Coronary artery (tissue), 2 donors: ENCODE measurements at places on chromosomes 5 and 9.
A peak's percentile ranks its signal among the peaks of the same experiment; 100 is the strongest.

DNA sequence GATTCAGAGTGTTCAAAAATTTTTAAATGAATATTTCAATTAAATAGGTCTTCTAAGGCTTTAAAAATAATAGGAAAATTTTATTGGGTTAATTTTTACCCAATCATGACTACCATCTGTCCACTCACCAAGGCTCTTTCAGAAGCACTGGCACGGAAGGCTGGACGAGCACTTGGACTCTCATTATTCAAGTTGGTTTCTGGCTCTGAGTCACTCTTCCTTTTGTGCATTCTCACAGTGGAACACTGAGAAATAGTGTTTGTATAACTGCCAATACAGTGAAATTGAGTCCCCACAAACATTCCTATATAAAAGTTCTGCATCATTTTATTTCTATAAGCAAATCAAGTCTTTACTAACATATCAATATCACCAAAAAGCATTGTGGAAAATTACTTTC, 1149.0 kb downstream of the EFNA5 start:
- no peak for DNase-seq

GRCh38 chr9:38048316-38048969, 20.6 kb downstream of the SHB start:
- DNase-seq: no peak

GRCh38 chr5:103904651-103905050, 342.1 kb upstream of the NUDT12 start:
- no peak for DNase-seq

DNA sequence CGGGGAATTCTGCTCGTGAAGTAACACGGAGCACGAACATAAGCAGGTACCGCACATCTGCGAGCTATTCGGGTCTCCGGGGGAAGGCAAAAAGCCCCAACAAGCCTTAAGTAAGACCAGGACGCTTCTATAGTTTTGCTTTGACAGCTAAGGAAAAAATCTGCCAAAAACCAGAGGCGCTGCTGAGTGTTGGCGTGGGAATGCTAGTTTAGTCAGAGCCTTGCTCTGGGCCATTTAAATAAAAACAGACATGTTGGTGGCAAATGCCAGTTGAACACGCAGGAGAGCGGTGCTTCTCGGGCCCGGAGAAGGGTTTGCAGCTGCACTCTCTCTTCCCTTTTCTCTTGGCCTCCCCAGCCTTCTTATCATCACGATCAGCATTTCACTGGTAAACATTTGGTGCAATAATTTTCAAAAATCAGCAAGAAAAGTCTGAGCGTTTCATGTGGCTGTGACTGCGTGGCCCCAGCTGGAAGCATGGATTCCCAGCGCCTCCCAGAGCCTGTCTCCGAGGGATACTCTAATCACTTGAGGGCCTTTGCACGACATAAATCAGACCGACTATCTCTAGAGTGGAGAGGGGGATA, 6.4 kb upstream of the NOTCH1 start:
- DNase-seq: no peak

GRCh38 chr9:88990041-88990728, 1.1 kb upstream of the S1PR3 start:
- DNase-seq: peak; percentile 50

GRCh38 chr9:87501806-87502205, 4.1 kb downstream of the DAPK1 start:
- DNase-seq: no peak

- DNase-seq: no peak
Observed at GRCh38 chr9:75604661-75605060, 285.8 kb upstream of the PCSK5 start.

DNA sequence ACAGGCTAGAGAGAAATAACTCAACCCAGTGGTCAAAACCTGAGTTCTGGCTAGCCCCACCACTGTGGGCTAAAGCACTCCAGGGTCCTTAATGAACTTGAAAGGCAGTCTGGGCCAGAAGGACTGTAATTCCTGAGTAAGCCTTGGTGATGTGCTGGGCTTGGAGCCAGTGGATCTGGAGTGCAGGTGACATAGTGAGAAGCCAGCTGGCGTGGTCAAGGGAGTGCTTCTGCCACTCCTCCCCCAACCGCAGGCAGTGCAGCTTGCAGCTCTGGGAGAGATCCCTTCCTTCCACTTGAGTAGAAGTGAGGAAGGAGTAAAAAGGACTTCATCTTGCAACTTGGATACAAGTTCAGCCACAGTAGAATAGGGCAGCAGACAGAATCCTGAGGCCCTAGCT, 424.0 kb downstream of the CDH18 start:
- DNase-seq: no peak

DNA sequence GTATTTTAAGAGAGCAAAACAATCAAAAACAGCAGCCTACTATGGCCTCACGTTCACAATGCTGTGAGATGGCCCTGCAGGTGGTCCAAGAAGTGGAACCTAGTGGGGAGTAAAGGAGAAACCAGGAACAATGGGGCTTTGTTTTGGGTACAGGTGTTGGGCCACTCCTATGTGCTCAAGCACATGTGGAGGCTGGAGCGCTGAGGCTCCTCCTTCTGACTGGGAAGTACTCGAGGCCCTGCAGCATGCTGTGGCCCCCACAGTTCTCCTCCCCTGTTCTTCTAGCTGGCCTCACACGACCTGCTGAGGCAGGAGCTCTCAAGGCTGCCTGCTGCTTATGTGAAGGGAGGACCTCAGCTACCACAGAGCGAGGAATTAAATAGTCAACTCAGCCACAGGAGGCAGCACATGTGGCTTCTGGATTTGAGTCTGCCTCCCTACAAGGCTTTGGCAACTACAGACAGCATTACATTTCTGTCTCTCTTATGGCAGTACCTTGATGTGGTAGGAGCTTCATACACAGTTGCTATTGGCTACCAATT, 482.3 kb downstream of the SPOCK1 start:
- no peak for DNase-seq
